CD4-positive, alpha-beta T cell (primary cell): ENCODE measurements at places on chromosomes 12 and 14. TPM values are rescaled to one million over a fixed set of nuclear protein-coding genes. Genes with fewer than 3 reads are reported as not detected.

The KRT6C gene
- total RNA-seq = not detected

The DAO gene
- total RNA-seq = not detected

The SLC48A1 gene
- 4.5 TPM for total RNA-seq

The RERGL gene
- not detected for total RNA-seq

The FAM90A1 gene
- total RNA-seq = 0.30 TPM

The OR2AP1 gene
- total RNA-seq = not detected

The GPR84 gene
- 0.53 TPM for total RNA-seq

The B3GNT4 gene
- total RNA-seq = not detected

The CLEC4A gene
- 1.0 TPM for total RNA-seq

The TAS2R9 gene
- not detected for total RNA-seq

The KCNC2 gene
- total RNA-seq = not detected

The EEA1 gene
- 10.5 TPM for total RNA-seq

The KRT5 gene
- total RNA-seq = 0.81 TPM

The DDX51 gene
- 59.3 TPM for total RNA-seq

The SIX1 gene
- total RNA-seq = not detected

The C12orf50 gene
- total RNA-seq = not detected

The CLEC1A gene
- total RNA-seq = not detected

- no peak for DNase-seq
These were observed 56.0 kb upstream of the DCD start for GRCh38 chr12:54704202-54704601.

- DNase-seq = no peak
These were observed 419.7 kb downstream of the ZFP36L1 start for GRCh38 chr14:68373124-68373646.

DNA sequence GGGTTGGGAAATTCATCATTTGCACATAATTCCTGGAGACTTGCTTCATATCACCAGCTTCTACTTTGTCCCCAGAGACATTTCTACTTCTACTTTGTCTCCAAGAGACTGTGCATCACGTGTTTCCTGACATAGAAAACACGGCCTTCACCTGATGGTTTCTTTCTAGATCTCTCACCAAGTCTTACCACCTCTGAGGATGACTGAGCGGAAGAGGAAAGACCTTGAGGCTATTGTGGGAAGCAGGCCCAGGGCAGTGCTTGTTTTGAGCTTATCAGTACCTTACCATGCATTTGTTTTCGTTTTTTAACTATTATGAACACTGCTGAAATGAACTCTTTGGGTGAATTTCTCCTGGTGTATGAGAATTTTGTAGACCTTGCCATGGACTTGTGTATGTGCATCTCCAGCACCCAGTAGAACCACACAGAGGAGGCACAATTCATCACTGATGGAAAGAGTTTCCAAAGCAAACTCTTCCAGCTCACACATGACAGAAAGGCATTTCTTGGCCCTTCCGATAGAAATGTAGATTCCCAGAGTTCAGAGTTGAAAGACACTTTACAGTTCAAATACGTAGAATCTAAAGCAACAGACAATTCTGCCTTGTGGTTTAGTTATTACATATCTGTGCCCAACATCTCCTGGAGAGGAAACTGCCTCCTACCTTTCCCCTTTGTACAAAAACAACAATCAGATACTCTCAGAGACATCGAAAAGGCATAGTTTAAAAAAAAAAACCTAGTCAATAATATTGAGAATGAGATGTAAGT is 434.7 kb downstream of the FUT8 start:
- DNase-seq = peak; percentile 65

- DNase-seq = no peak
These were observed 60.2 kb downstream of the PLXNC1 start for GRCh38 chr12:94208622-94208966.

DNA sequence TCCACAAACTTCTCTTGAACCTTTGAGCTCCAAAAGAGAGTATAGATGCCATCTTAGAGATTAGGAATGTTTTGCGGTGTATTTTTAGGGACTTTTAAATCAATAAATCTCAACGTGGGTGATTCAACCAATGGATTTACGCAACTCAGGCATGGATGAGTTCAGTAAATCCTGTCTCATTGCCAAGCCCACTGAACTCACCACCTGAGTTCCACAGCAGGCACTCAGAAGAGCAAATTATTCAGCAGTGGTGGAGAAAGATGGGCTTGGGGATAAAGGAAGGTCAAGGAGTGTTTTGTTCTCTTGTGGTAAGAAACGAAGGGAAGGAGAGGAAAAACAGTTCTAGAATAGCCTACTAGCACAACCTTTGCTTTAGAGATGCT is 68.7 kb upstream of the HMGA2 start:
- DNase-seq = no peak

- no peak for DNase-seq
These were observed 112.6 kb upstream of the TMCC3 start for GRCh38 chr12:94762943-94763342.

GRCh38 chr14:72864712-72865365 is 29.1 kb downstream of the DPF3 start:
- DNase-seq = no peak

DNA sequence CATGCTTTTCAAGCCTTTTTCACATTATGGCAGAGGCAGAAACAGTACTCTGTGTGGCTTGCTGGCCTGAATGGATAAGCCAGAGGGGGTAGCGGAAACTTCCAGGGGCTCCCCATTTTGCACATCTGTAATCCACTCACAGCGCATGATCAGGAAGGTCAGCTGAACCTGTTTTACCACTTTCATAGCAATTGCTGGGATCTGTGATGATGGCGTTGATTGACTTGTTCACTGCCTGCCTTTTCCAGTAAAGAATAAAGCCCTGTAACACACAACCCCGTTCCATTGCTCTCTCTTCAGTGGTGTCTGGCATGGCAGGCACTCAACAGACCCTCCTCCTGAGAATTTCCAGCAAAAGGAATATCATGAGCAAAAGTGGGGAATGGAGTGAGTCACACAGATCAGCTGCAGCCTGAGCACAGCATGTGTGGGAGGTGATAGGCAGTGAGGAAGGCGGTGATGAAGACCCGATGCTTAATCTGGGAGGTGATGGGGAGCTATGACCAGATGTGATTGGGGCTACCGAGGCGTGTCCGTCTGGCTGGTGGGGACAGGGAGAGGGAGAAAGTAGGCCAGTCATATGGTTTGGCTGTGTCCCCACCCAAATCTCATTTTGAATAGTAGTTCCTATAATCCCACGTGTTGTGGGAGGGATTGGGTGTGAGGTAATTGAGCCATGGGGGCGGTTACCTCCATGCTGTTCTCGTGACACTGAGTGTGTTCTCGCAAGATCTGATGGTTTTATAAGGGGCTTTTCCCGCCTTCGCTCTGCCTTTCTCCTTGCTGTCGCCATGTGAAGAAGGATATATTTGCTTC is 44.7 kb upstream of the CHST11 start:
- DNase-seq = no peak

- no peak for DNase-seq
These were observed 78.5 kb upstream of the FLRT2 start for GRCh38 chr14:85451421-85451820.

DNA sequence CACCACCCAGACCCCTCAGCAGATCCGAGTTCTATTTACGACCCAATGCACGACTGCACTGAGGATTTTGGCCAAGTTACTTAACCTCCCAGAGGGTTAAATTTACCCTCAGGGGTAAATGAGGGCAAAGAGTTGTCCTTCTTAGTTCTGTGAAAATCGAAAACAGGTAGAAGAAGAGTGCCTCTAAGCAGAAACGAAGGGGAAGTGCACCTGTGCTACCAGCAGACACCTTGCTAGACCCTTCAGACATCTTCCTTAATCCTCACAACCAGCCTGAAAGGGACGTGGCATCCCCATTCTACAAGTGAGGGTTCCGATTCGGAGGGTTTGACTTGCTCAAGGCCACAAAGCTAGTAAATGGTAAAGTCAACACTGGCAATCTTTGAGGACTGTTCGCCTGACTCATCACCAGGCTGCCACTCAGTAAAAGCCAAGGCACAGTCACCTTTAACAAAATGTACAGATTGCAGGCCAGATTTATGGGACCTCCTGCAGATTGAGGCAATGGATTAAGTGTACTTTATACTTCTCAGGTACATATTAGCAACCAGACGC is 1.6 kb downstream of the GSG1 start:
- DNase-seq = peak; percentile 27

DNA sequence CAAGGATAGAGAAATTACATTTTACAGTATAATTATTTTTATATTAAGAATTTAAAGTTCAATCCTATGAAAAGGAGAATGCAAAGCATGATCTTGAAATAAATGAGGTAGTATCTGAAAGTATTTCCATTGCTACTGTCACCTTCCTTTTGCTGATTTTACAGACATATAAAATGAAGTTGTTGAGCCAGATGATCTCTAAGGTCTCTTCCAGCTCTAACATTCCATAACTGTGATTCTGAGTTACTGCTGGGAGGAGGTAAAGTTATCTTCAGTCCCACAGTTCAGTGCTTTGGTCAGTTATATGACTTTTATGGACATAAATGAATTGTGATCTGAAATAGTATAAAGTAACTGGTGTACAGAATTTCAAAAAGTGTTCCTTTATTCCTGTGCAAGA is 52.8 kb downstream of the SLC38A6 start:
- no peak for DNase-seq

DNA sequence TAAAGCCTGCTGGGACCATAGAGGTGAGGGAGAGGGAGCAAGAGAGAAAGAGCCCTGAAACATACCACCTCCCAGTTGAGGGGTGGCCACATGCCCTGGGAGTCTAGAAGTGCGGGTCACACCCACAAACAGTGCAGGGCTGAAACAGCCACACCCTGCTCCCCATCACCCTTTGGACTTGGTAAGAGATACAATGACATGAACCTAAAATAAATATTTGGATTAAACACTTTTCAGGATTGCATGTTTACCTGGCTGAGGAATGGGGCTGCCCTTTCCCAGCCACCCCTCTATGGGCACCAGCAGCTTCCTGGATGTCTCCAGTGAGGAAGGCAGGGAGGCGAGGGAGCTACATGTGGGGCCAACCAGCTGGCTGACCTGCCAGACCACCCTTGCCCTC is 39.0 kb upstream of the TC2N start:
- no peak for DNase-seq

- DNase-seq = no peak
These were observed 146.6 kb downstream of the STXBP6 start for GRCh38 chr14:24903337-24903736.

GRCh38 chr12:29574500-29574899 is 77.0 kb upstream of the OVCH1 start:
- DNase-seq = no peak

DNA sequence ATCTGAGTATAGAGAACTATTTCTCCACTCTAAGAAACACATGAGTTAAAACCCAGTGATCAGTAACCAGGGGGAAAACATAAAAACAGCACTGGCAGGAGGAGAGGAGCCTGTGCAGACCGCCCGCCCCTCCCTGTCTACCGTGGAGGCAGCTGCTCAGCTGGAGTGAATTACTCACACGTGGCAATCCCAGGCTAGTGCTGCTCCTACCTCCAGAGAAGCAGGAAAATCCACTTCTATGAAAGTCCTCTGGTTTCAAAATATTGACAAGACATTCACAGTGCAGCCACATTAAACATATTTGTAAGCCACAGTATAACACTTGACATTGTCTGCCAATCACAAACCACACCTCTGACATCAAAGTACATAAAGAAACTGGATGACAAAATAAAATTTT is 16.7 kb downstream of the TMEM132D start:
- DNase-seq = no peak

- no peak for DNase-seq
These were observed 1297.3 kb downstream of the AACS start for GRCh38 chr12:126362493-126362892.

GRCh38 chr12:132941336-132941954 is 14.7 kb downstream of the ZNF605 start:
- DNase-seq = no peak

GRCh38 chr12:57330992-57331391 is 80.0 kb upstream of the STAC3 start:
- DNase-seq = no peak

- peak; percentile 88 for DNase-seq
These were observed 1.0 kb upstream of the CDK17 start for GRCh38 chr12:96401076-96401871.

DNA sequence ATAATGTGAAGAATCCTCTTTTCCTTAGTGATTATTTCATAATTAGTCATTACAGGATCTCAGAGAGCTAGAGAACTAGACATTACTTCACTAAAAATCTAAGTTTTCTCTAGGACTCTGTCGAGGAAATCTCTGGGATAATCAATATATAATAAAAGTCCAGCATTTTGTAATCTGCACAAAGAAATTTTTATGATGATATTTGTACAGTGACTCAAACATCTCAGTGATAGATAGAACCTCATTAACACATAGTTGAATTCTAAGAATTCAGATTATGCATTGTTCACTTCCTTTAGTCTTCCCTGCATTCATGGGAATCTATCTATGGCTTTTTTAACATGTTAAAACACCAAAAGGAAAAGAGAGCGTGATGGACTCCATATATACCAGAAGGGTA is 11.0 kb downstream of the ITPR2 start:
- DNase-seq = no peak

DNA sequence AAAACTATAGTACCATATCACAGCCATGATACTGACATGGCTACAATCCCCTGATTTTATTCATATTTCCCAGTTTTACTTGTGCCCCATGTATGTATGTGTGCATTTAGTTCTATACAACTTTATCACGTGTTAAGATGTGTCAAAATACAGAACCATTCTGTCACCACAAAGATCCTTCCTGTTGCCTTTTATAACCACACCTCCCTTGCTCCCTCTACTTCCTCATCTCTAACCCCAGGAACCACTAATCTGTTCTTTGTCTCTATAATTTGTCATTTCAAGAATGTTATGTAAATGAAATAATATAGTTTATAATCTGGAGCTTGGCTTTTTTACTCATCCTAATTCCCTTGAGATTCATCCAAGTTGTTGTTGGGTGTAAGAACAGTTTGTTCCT is 358.4 kb downstream of the DPF3 start:
- DNase-seq = no peak

GRCh38 chr14:75399321-75399720 is 28.5 kb upstream of the JDP2 start:
- no peak for DNase-seq

- no peak for DNase-seq
These were observed 11.6 kb downstream of the AHSA1 start for GRCh38 chr14:77469539-77469938.

DNA sequence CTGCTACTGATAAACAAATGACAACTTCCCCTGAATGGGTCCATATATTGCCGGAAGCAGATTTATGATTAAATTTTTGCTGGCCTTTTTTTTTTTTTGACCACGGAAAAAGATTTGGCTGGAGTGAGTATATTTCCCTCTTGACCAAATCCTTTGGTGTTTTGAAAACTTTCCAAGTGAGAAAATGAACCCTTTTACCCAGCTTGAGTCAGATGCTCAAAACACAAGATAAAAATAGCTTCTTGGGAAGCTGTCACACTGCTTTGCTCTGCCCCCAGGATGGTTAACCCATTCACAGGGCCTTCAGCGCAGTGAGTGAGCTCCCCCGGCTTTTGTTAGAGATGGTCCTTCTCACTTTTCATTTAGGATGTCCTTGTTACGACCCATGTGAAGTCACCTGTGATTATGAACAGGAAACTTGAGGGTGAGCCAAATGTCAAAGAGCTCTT is 224.3 kb downstream of the PELI2 start:
- no peak for DNase-seq
